ENCODE measurements at places on chromosomes 12 and 14.

DNA sequence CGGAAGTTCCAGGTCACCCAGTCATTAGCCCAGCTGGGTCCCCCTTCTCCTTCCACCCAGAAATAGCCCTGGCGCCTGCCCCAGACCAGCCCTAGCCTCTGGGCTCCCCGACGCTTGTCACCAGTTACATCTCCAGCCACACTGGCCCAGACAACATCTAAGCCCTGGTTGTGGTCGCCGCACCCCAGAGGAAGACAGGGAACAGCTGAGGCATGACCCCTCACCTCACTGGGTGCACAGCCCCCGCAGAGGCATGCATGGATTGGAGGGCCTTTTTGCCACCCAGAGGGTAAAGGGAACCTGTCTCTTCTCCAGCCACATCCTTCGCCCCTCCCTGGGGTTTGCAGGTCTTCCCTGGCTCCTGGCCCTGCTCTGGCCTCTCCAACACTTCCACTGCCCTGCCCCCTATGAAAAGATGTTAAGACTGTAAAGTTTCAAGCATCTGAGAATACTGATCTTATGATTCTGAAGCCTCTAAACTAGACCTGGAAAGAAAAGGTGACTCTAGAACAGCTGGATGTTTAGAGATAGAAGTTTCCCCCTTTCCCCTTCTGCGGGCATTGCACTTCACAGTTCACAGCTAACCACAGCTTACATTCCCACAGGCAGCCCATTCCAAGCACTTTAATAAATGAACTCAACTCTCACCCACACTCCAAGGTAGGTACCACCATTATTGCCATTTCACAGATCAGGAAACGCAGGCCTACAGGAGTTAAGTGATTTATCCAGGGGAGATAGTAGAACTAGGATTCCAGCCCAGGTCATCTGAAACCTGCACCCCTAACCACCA, 14.7 kb downstream of the TMEM119 start:
- DNase-seq = no peak

DNA sequence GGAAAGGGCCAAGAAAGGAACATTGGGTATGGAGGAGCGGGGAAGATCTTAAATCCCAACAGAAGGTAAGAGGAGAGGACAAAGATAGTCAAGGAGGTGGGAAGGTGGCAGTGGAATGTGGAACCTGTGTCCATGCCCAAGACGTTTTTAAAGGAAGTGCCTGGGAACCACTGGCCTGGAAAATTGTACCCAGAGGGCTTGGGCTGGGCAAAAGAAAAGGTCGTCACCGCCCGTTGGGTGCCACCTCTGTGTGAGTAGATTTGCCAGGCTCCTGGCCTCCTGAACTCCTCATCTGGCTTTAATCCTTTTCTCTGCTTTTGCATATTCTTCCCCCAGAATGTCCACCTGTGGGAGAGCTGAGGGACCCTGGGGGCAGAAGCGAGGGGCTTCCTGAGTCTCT, 32.6 kb downstream of the JDP2 start:
- DNase-seq = no peak

DNA sequence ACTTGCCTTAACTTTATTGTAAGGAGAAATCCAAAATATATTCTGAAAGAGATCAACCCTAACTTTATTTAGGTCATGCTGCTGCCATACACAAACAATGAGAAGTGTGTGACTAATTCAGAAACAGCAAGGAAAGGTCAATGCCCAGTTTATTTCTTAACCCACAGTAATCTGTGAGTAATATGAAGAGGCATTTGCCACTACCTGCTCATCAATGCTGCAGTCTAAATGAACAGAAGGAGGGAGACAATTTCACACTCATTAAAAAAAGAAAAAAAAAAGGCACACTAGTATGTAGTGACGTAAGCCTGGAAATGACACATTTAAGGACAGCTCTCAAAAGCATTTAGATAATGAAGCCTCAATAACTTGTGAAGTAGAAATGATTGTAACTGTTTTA, 90.5 kb upstream of the FOXN3 start:
- DNase-seq = peak; percentile 39

DNA sequence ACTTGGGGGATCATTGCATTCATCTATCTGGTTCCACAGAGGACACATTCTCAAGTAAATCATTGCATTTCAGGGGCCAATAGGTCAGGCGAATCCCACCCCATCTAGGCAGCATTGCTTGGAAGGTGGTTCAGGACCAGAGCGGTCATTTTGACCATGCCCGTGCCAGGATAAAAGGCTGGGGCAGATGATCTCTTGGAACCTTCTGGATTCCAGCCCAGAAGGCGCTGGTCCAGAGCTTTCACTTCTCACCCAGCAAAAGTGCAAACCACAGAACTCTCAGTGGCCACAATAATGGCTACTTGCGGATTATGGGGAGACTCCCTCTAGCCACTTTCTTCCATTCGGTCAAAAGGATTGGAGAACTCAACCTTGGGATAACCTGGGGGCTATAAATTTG, 595 bp upstream of the KRT85 start:
- DNase-seq = no peak
